Activated CD4-positive, alpha-beta T cell treated with anti-CD3 and anti-CD28 coated beads, Interleukin-2, amount 50 U/mL, for 16 hours (primary cell): ENCODE measurements at places on chromosomes 3 and 15.
A peak's percentile ranks its signal among the peaks of the same experiment; 100 is the strongest.

DNA sequence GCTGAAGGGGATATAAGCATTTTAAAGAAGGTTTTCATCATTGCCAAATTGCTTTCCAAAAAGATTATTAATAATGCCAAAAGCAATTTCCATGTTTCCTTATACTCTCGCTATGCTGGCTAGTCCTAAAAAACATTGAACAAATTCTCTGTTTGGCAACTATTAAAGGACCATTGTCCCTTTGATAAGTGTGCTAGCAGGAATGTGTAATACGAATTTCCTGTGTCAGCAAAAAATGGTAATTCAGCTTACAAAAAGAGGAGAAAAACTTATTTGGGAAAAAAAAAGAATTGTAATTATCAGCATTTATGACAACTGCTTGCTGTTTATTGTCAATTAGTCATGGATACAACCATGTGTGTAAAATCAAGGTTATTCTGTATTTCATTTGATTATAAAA is 138.6 kb downstream of the TBL1XR1 start:
- DNase-seq, result no peak

DNA sequence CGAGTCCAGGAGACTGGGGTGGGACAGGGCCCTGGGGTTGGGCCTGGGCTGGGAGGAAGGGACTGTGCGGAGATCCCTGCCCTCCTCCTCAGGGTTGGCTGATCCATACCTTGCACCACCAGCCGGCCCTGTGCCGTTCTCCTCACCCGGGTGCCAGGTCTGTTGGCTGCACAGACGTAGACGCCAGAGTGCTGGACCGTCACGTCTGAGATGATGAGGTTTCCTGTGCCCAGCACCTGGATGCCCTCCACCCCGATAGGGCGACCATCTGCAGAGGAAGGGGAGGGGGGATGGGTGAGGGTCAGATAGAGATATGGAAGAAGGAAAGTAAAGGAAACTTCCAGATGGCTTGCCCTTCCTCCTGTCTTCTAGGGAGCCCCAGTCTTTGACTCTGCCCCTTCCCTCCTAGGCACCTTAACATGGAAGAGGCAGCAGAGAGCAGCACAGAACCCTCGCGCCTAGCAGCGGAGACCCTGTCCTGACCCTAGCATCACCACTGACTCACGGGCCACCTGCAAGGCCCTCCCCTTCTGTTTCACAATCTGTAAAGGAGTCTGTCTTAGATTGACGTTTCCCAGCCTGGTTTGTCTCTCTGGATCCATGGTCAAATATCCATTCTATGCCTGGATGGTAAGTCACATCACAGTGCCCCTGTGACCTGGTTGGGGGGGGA is 28.8 kb downstream of the RNU5B-1 start:
- DNase-seq, result no peak

DNA sequence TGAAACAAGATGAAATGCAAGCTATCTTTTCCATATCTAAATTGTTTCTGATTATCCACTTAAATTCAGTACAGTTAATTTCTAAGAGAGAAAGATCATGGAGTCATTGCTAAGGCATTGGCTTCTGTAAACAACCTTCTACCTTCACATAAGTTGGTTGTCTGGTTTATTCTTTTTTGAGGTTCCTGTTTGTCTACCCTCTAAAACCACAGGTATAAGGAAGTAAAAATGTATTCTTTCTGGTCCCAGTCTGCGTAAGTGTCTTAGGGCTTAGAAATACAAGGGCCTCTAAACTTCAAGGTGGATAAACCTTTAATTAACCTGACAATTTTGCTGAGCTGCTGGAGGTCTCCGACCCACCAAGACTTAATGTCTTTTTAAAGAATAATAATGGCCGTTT is 3.6 kb upstream of the ATOSA start:
- no peak for DNase-seq

GRCh38 chr3:79886204-79886603 is 118.4 kb upstream of the ROBO1 start:
- DNase-seq, result no peak

GRCh38 chr3:73021301-73021835 is 24.8 kb downstream of the PPP4R2 start:
- DNase-seq, result no peak

- no peak for DNase-seq
Observed at GRCh38 chr15:52288051-52288942, 7.3 kb downstream of the MYO5C start.

DNA sequence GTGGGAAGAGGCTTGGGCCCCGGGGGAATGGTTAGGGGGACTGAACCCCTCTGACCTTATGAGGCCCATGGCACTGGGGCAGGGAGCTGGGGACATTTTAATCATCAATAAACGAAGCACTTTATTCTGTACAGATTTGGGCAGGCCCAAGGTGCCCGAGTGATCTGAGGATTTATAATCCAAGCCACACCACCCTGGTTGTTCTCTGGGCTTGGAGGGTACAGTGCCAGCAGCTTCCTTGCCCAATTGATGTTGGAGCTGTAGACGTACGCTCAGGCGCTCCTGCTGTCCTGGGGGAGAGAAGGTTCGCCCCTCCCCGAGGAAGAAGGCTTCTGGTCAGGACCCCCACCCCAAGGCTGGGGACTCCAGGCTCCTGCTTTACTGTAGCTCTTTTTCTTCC is 12.5 kb downstream of the ZBTB47 start:
- DNase-seq, result no peak

DNA sequence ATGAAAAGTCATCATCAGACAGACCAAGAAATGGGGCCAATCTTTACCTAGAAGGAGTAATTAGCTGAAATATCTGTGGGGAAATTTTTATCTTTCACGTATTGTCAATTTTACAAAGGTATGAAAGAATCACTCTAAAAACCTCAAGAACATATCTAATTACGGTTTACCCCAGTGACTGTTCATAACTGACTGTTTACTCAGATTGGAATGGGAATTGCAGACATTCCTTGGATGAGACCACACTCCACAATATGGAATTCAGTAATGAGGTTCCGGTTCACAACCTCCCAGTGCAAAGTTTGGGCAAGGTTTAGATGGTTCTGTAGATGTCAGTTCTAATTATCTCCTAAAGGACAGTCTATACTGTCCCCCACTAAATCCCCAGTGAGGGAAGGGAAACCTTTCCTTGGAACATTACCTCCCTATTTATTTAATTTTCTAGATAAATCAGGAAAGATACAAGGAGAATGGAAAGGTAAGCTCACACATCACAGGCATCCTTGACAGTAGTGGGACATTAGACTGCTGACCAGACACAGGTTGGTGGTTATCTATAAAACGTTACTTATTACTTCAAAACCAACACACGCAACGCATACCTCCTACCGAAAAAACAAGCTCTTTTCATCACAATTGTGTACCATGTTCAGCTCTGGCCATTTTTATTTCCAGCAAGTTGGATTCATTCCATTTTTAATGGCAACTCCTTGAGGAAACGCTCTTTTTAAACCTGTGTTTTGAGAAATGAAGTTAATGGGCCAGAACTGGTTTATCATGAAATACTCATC is 129.9 kb downstream of the RORA start:
- no peak for DNase-seq

DNA sequence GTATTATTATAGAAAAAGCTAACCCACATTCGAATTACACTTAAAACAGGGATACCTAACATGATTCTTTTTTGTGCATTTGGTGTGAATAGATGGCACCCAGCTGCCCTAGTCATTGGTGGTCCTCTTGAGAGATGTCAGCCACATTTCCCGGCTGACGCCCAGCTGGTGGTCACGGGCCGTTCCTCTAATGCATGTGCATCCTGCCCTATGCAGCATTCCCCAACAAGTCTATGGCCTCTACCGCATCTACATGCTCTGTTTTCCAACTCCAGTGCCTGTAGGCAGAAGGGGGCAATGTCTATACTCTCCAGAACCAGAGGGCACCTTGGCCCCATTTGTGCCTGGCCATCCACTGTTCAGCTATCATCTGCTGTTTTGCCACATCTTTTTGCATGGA is 78.6 kb upstream of the PRICKLE2 start:
- DNase-seq, result no peak

DNA sequence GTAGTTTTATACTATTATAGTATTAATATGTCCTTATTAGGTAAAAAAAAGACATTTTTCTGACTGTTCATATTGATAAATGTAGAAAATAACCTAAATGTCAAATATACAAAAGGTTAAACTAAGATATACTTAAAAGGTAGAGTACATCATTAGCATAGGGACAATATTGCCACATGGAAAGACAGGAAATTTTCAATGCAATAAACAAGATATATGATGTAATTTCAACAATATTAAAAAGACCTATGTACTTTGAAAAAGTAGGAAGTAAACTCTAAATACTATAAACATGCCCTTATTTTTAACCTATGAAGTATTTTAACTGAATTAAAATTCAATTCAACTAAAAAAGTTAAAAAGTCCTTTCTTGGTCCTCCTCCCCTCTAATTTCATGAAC is 1.9 kb downstream of the SPG11 start:
- DNase-seq, result no peak

DNA sequence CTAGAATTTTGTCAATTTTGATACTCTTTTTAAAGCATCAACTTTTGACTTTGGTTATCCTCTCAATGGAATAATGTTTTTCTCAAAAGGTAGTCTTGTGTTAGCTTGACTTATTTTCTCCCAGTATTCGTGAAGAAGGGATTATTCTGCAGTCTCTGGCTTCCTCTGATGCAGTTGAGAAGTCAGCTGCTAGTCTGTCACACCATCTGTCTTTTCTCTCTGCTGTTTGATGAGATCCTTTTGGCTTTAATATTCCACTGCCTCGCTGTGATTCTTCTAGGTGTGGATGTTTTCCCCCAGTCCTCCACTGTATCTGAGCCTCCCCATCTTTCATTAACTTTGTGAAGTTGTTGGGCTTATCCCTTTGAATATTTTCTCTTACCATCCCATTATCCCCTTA is 141.0 kb downstream of the WDR72 start:
- no peak for DNase-seq

GRCh38 chr15:23866832-23867231 is 179.7 kb upstream of the NDN start:
- DNase-seq, result no peak

DNA sequence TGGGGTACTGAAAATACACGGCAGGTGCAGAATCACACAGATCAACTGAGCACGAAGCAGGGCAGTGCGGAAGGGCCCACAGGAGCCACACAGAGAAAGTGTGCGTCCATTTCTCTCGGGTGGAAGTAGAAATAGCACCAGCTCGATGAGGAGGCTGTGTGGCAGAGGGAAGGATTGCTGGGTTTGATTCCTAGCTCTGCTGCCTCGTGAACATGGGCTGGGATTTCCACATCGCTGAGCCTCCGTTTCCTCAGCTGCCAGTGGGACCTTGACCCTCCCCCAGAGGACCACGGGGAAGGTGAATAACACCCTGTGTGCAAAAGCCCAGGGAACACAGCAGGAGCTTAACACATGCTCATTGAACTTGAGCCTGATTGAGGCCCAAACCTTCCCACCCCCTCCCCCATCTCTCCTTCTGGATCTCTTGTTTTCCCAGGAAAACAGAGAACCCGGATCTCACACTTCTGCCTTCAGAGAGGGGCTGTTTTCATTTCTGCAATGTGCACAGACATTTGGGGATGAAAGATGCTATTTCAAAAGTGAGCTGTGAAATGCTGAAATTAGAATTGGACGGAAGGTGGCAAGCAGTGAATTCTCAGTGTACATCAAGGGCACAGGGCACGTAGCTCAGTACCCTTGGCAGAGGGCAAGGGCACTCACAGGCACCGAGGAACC is 38.4 kb downstream of the ABTB1 start:
- DNase-seq, result no peak

DNA sequence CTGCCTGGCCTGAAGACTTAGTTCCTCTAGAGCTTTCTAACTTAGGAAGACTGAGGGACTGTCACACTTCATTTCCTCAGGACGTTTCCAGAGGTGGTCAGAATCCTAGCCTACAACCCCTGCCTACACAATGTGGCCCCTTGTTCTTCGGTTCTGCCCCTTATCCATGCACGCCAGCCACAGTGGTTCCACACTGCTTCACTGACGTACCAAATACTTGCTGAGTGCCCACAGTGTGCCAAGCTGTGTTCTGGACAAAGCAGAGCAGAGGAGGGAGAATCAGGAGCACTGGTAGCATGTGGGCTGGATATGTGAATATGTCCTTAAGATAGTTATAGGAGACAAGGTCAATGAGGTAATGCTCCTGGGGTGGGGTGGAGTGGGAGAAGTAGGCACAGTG is 70.5 kb upstream of the SAMMSON start:
- no peak for DNase-seq

DNA sequence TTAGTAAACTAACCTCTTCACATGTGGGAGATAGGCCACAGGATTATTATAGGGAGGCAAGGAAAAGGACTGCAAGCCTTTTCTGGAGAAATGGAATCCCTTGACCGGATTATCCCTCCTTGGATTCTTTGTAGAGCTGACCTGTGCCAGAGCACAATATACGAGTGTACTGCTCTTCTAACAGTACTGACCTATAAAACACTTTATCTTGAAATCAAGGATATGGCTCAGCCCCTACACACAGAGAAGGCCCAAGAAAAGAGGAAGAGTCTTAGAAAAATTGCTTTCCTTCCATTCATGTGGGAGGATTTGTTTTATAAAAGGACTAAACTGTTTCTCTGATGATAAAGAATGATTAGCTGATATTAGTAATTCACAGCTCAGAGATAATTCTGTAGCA is 42.2 kb downstream of the DMXL2 start:
- no peak for DNase-seq

- DNase-seq, result peak; percentile 6
Observed at GRCh38 chr3:140753865-140754754, 76.2 kb downstream of the TRIM42 start.

GRCh38 chr15:82909080-82909815 is 43.3 kb downstream of the HOMER2 start:
- DNase-seq, result no peak

- DNase-seq, result no peak
Observed at GRCh38 chr15:56640549-56640948, 92.8 kb downstream of the ZNF280D start.

DNA sequence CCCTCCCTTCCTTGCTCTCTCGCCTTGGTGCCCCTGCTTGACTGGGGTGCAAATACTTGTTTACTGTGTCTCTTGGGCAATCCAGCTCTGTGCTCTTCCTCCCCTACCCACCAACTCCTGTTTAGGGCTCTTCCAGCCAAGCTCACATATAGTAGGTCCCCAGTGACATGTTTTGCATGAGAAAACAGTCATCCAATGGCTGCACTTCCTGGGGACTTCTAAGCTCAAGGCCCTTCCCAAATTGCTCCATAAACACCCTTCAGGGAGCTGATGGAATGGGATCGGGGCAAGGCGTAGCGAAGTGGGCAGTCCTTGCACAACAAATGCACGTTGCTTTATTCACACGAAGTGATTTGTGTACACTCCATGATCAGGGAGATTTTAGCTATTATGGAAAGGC is 9.4 kb upstream of the COPG1 start:
- DNase-seq, result no peak

DNA sequence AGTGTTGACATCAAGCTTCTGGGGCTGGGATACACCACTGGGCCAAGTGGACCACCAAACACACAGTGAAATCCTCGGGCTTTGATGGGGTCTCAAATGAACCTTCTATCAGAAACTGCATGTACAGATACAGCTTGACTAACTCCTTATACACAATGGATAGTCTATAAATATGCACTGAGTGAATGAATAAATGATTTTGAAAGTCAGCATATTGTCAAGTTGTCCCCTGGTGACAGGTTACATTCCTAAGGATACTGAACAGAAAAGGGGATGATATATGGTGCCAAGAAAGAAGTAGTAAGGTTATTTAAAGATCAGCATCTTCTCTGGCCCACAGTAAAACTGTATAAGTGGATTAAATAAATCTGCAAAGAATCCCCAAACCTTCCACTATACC is 159.4 kb upstream of the SLC2A2 start:
- no peak for DNase-seq

- DNase-seq, result no peak
Observed at GRCh38 chr15:74431645-74432044, 2.1 kb downstream of the SEMA7A start.
